ENCODE measurements at places on chromosomes 11 and 22.

GRCh38 chr11:110349138-110349996 lies 53.0 kb upstream of the RDX start:
- peak; percentile 29 for DNase-seq

- DNase-seq, result no peak
Observed at GRCh38 chr11:97557399-97557798, 1167.6 kb downstream of the JRKL start.

DNA sequence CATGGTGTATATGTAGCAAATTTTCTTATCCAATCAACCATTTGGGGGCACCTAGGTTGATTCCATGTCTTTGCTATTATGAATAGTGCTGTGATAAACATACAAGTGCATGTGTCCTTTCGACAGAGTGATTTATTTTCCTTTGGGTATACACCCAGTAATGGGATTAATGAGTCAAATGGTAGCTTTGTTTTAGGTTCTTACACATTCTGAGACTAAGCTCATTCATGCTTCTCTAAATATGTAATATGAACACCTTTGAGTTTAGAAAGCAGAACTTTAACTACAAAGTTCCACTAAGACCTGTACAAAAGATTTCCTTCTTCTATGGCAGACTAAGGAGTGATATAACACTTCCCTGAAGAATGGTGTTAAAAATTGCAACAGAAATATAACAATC lies 627.0 kb downstream of the KCNA4 start:
- DNase-seq, result no peak

GRCh38 chr11:130040281-130040940 lies 29.3 kb upstream of the APLP2 start:
- no peak for DNase-seq

DNA sequence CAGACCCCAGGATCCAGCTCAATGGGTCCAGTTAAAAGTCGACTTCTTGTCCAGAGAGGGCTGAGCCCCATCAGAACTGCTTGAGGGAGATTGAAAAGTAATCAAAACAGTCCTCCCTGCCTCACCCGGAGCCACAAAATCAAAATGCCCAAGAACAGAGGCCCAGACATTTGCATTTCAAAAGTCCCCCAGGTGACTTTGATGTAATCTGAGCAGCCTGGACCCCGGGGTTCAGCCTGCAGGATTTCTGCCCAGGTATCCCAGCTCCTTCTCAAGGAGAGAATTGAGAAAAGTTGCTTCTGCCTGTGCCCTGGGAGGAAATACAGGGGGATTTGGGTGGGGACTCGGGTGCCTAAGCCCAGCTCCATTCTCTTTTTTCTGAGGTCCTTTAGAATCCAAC lies 1385.0 kb downstream of the TBC1D22A start:
- no peak for DNase-seq

DNA sequence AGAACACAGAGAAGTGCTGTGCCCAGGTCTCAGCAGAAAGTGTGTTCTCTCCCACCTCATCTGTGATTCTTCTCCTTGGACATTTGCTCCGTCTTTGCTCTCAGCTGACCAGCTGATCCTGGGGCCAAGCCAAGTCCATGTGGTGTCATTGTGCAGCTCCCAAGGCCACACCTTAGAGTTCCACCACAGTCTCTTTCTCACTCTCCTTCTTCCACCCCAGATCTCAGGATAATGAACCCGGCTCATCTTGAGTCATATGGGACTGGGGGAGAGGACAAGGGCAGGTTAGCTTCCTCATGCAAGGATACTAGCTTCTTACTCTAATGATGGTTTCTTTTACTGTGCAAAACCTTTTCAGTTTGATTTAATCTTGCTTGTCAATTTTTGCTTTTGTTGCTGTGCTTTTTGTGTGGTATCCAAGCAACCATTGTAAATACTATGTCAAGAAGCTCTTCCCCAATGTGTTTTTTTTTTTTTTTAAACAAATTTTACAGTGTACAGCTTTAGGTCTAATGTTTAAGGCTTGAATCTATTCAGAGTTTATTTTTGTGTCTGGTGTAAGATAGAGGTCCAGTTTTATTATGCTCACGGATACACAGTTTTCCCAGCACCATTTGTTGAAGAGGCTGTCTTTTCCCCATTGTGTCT lies 75.0 kb upstream of the OR4B1 start:
- DNase-seq, result no peak

GRCh38 chr22:30668386-30668710 lies 673 bp upstream of the DUSP18 start:
- DNase-seq, result no peak

DNA sequence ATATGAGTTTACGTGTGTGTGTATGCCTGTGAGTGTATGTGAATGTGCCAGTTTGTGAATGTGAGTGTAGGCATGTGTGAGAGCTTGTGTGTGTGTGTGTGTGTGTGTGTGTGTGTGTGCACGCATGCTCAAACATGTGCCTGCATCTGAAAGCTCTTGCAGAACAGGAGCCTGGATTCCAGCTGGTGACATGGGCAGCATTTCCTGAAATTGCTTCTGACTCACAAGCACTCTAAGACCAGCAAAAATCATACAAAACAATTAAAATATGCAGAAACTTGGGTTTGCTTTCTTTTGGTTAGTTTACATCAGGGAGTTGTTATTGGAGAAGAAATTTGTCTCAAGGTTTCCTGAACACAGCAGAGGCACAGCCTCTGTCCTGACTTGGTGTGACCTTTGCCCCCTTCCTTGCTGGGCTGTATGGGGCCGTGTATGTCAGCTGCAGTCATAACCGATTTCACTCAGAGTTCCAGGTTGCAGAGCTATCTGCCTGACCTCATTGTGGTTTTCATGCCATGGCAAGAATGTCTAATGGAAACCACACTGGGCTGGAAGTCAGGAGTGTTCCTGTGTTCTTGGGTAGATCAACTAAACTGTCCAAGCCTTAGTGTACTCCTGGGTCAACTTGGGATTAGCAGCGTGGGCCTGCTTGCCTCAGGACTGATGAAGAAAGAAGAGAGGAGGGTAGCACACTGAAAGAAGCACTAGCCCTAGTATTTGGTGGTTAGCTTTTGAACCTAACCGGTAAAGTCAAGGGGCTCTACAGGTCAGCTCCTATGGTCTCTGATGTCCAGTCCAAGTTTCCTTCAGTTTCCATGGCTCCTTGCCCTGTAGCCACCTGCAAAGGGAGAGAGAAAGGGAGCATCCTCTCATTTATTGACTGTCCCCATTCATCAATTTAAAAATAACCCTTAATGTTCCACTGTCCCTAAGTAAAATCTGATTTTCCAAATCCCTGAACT lies 143.7 kb downstream of the SNX19 start:
- no peak for DNase-seq

DNA sequence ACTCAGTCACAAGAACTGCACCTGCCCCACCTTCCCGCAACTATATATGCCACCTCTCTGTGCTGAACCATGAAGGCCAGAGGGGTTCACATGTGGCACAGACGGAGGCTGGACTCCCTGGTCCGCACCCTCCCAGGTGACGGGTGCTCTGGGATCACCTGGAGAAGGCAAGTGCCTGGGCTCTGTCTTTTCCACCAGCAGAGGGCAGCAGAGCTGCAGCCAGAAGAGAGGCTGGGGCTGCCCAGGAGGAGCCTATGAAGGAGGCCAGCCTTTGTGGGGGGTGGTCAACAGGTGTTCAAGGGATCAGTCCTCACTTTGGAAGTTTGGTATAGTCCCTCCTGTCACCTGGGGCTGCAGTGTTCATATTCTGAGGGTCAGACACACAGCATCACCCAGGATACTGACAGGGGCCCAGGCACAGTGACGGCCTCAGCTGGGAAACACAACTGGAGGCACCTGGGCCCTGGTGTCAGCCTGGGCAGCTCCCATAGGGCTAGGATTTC lies 39.2 kb upstream of the IGLL5 start:
- no peak for DNase-seq

GRCh38 chr11:32184041-32184722 lies 93.3 kb downstream of the RCN1 start:
- DNase-seq, result peak; percentile 7

DNA sequence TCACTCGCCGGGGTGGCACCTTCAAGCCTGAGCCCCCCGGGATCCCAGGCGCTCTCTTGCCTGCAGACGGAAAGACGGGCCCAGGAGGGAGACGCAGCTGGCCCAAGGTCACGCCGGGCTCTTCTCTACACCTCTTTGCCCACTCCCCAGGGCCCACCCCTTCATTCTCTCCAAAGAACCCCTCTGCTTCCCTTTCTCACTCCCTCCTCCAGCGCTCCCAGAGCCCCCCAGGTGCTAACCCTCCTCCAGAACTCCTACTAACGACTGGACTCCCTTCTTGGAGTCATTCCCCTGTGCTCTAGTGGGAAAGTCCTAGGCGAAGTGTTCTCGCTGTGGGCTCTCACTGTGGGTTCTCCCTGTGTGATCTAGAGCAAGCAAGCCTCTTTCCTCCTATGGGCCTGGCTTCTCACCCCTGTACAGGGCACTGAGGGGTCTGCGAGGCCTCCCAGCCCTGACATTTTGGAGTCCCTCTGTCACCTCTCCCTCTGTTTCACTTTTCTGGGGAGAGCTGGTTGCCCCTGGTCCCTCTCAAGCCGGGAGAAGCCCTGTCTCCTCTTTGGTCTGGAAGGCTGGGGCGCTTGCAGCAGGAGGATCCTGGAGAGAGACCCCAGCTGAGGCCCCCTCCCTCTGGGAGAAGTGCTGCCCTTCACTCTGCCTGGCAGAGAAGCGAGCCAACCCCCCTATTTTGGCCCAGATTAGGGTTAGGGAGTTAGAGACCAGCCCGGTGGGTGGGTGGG lies 858 bp downstream of the OAF start:
- no peak for DNase-seq

GRCh38 chr11:121557348-121557747 lies 104.6 kb upstream of the SORL1-AS1 start:
- no peak for DNase-seq

- no peak for DNase-seq
Observed at GRCh38 chr11:80827781-80828180, 1387.0 kb upstream of the TENM4 start.

DNA sequence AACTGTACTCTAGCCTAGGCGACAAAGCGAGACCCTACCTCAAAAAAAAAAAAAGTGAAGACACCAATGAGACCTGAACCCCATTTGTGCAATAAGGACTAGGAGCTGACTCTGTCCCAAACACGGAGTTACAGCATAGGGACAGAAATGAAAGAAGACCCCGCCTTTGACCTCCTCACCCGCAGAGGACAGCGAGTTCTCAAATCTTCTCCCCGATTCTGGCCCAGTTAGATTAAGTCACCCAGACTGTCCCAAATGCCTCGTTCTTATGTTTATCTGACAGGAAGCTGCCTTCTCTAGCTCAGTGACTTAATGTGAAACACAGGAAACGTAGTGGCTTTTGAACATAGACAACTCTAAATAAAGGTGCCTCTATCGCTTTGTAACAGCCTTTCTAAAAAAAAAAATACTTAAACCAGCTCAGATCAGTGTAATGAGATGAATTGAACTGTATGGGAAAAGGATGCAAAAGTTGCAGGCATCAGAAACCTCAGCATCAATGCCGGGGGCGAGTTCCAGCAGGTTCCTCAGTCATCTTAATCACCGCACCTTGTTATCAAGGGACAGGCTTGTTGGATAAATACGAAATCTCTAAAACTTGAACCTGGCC lies 10.6 kb downstream of the MYH9 start:
- DNase-seq, result no peak

DNA sequence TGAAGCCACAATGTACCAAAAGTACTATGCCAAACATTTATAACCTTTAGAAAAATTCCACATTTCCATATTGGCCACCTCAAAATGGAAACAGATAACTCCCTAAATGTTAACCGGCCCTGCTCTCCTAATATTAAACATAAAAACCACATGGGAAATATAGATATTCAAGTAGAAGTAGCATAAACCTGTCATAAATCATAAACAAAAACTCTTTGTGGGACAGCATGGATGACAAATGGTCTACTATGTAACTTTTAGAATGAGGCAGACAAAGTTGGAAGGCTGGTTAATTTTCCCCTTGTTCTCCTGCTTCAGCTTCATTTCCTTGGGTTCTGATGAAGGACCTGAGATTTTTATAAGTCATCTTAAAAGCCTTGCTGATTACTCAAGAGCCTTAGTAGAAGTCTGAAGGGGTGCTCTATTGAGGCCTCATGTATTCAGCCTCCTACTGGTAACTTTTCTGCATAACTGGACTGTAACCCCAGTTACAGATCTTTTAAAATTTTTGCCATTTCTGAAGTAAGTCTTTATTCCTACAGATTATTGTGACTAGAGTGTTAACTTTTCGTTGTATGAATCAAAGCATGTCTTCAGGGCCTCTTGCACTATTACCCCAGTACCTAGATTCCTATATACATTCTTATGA lies 116.4 kb downstream of the STIM1 start:
- no peak for DNase-seq

- no peak for DNase-seq
Observed at GRCh38 chr11:133981156-133981555, 24.4 kb upstream of the IGSF9B start.

DNA sequence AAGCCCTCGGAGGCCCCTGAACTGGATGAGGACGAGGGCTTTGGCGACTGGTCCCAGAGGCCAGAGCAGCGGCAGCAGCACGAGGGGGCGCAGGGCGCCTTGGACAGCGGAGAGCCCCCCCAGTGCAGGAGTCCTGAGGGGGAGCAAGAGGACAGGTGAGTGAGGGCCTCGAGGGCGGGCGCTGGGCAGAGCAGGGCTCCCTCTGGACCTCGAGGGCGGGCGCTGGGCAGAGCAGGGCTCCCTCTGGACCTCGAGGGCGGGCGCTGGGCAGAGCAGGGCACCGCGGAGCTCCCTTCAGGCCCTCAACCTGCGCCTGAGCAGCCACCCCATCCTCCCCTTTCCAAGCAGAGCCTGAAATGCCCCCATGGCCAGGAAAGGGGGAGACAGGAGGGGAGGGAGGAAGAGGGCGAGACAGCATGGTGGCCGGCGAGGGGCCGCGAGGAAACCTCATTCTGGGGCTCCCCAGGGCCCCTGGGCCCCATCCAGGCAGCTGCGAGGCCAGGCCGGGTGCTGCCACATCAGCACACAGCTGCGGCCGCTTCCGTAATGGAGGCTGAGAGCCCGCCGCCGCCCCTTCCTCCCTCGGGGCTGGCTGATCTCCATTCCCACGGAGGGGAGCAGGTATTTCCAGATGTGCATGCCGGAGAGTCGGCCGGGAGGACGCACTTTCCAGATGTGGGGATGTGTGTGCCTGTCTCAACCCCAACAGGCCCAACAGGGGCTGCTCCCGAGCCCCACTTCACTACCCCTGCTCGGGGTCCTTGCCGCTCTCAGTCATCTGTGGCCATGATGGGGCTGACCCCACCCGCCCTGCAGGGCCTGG lies 10.0 kb downstream of the PRR33 start:
- DNase-seq, result peak; percentile 14

All from GM12891 (cell line).